Stimulated activated CD4-positive, alpha-beta T cell treated with anti-CD3 and anti-CD28 coated beads, Interleukin-1b, Interleukin-23, amount 100 ng/mL, for 1 hour (primary cell): ENCODE measurements at places on chromosomes 2 and 18.

DNA sequence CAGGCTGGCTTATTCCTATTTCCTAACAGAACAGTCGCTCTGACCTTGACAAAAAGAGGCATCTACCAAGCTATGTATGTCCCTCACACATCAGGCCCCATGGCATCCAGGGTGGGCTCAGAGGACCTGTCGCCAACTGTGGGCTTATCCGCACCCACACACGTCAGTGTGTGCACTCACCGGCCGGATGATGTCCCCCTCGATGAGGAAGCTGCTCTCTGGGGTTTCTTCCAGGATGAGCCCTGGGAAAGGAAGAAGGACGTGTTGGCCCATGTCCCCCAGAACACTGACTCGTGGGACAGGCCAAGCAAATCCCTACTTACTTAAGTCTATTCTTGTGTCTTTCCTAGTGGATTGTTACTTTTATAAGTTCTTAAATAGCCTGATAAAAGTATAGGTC lies 3.1 kb downstream of the ASTL start:
- no peak for DNase-seq

DNA sequence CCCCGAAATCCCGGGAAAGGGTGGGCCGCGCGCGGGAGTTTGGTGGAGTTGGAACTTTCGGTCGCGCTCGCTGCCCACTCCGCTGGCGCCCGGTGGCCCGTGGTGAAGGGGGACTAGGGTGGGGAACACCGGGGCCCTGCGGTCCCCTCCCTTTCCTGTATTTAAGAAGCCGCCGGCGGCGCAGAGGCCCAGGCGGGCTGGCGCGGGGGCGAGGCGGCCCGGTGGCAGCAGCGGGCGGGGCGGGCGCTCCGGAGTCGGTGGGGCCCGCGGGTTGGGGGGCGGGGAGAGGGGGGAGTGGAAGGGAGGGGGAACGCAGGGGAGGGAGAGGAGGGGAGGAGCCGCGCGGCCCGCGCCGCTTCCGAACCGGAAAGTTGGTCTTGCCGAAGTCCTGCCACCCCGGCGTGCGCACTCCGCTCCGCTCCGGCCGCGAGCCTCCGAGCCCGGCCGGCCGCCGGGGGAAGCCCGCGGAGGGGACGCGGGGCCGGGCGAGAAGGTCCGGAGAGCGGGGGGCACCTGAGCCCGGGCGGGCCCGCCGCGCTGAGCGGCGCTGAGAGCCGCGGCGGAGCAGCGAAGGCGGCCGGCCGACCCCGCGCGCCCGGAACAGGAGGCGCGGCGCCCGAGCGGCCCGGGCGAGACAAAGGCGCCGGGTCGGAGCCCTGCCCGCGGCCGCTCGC lies 425 bp upstream of the SALL3 start:
- DNase-seq, result no peak

DNA sequence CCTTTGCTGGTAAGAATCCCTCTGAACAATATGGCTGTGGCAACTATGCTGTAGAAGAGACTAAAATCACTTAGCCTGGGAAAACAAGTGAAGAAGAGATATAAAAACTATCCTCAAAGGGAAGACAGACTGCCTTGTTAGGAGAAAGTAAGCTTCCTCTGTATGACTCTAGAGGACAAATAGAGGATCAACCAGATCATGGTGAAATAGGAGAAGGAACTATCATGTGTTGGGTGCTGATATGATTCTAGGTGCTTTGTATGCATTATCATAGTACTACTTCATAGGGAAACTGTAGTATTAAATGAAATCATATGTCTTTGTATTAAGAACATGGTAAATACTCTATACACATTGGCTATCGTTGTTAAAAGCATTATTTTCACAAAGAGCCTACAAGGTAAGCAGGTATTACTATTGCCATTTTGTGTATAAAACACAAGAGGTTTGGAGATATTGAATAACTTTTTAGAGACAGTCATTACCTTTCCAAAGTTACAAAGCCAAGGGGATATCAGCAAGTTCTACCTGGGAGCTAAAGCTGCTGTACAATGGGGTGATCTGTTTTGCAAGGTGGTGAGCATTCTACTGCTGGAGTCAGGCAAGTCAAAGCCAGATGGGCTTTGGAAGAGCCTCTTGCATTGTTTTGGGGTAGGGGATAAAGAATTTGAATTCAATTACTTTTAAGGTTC lies 402.6 kb downstream of the ALK start:
- no peak for DNase-seq

DNA sequence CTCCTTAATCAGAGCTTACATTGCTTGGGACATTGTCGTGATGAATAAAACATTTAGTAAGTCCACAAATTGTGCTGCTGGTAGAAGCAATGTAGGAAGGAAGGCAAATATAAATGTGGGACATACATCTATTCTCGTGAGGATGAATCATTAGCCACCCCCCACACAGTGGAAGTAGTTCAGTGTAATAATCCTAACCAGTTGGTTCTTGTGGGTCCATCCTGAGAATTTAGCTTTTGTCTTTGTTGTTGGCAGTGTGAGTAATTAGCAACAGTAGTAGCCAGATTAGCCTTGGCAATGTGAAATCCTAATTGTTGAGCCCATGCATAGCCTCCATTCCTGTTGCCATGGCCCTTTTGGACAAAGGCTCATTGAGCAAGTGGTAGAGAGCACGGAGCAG lies 532.1 kb downstream of the FBXO15 start:
- DNase-seq, result no peak

- DNase-seq, result no peak
Observed at GRCh38 chr18:47912343-47912742, 18.1 kb downstream of the SMAD2 start.

DNA sequence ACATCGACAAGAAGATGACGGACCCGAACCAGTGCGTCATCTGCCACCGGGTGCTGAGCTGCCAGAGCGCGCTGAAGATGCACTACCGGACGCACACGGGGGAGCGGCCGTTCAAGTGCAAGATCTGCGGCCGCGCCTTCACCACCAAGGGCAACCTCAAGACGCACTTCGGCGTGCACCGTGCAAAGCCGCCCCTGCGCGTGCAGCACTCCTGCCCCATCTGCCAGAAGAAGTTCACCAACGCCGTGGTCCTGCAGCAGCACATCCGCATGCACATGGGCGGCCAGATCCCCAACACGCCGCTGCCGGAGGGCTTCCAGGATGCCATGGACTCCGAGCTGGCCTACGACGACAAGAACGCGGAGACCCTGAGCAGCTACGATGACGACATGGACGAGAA lies 14.4 kb downstream of the SALL3 start:
- DNase-seq, result no peak

- DNase-seq, result no peak
Observed at GRCh38 chr2:73841912-73842738, 13.4 kb downstream of the STAMBP start.

GRCh38 chr2:161004379-161004778 lies 155.8 kb upstream of the TANK start:
- DNase-seq, result no peak

DNA sequence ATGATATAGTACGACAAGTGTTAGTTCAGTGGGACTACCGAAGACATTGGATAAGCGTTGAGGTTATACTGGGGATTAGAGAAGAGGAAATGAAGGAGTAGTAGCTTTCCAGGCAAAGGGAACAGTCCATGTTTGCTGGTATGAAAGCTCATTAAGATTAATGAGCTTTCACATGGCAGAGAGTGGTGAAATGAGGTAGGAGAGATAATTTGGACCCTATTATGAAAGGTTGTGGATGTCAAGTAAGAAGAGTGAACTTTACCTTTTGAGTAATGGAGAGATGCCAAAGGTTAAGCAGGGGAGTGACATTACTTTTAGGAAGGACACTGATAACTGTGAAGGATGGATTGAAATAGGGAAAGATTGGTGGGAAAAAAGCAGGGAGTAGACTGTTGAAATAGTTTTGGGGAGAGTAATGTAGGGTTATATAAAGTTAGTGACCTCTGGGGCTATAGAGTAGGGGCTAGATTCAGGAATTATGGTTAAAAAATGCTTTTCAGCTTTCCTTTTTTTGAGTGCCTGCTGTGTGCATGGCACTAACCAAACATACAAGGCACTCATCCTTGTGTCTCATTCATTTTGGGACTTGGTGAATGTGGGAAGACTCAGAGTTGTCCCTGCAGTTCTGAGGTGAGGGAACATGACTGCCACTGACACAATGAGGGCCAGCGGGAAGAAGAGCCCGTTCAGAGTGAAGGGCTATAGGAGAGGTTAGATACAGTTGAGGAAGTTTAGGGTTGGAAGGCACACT lies 87.2 kb upstream of the STON1 start:
- DNase-seq, result no peak

GRCh38 chr18:30451981-30452380 lies 590.6 kb downstream of the DSC3 start:
- DNase-seq, result no peak

DNA sequence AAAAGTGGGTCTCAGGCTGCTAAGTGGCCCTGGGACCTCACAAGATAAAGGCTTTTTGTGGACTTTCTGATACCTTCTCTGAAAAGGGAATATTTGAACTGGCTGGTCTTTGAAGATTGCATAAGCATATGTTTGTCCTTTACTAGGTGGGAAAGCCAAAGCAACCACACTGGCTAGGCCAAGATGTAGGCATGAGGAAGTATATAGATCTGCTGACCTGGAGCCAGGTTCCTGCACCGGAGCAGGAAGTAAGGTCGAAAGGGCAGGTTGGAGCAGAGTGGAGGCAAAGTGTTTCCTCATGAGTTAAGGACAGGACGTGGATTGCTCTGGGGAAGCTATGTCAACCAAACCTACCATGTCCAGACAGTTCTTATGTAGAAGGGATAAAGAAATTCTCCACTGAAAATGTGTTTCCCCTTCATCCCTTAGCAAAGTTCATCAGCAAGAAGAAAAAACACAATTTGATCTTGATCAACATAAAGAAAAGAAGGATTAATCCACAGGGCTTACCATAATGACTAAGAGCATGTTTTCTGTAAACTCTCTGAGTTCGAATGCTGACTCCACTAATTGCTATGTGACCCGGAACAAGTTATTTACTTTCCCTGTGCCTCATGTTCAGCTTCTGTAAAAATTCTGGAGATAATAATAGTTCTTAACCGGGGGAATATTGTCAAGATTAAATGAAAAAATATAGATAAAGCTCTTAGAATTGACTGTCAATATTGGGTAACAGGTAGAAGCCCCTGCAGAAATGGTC lies 156.1 kb upstream of the SRD5A2 start:
- DNase-seq, result no peak

DNA sequence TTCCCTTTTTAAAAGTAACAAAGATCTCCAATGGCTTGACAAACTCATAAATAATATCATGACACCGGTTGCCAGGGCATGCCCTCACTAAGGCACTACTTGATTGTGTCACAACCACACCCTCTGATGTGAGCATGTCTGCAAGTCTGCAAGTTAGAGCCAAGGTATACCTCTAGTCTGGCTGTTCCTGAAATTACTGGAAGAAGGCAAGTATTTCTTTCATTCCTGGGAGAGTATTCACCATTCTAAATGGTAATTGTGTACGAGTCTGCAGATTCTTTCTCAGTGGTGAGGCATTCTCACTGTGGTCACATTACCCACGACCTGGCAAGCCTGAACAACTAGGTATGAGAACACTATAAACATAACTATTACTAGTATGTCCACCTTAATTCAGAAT lies 25.7 kb upstream of the RNU4ATAC start:
- no peak for DNase-seq

DNA sequence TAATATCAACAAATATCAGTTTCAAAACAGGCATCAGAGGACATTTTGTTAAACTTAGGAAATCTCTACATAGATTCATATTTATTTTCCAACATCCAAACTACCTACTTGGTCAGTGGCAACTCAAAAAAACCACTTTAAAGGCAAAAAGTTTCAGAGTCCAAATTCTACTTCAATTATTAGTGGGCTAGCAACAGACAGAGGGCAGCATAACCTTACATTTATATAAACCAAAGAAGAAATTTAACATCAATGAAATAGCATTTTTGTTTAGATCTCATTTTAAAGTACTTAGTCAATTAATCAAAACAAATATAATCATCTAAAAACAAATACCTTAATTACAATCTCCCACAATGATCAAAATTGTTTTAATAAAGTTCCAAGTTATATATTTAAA lies 33.3 kb downstream of the RTTN start:
- DNase-seq, result no peak

DNA sequence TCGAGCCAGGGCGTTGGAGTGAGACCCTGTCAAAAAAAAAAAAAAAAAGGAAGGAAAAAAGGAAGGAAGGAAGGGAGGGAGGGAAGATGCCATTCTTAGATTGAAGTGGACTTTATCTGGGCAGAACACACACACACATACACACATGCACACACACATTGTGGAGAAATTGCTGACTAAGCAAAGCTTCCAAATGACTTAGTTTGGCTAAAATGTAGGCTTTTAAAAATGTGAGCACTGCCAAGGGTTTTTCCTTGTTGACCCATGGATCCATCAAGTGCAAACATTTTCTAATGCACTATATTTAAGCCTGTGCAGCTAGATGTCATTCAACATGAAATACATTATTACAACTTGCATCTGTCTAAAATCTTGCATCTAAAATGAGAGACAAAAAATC lies 564 bp upstream of the TTR start:
- DNase-seq, result no peak

DNA sequence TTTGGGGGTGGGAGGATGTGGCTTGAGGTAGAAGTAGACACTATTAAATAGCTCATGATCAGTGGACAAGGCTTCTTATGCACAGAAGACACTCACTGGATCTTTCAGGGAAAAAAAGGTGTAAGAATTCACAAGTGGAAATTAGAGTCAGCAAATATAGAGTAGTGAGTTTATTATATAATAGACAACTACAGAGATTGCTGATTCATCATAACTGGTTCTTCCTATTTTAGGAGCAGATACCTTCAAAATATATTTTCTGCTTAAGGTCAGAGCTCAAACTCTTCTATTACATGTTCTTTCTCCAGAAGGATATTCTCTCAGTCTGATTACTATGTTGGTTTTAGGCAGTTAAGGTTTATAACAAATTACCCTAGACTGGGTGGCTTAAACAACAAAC lies 646.9 kb upstream of the CDH7 start:
- DNase-seq, result no peak

DNA sequence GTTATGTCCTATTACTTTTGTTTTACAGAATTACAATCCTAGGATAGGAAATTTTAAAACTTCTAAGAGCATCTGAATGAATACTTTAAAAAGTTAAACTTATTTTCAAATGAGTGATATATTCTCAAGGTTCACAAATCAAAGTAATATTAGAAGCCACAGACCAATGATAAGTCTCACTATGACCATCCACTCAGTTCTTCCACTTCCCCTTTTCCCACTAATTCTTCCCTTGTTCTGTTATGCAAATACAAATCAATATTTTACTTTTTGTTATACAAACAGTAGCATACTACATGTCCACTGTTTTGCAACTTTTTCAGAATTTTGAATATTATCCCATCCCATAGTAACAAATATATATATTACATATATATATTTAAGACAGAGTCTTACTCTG lies 20.2 kb downstream of the USP37 start:
- no peak for DNase-seq
